Left cardiac atrium (tissue), 4 donors: ENCODE measurements at places on chromosomes 12 and 14.

DNA sequence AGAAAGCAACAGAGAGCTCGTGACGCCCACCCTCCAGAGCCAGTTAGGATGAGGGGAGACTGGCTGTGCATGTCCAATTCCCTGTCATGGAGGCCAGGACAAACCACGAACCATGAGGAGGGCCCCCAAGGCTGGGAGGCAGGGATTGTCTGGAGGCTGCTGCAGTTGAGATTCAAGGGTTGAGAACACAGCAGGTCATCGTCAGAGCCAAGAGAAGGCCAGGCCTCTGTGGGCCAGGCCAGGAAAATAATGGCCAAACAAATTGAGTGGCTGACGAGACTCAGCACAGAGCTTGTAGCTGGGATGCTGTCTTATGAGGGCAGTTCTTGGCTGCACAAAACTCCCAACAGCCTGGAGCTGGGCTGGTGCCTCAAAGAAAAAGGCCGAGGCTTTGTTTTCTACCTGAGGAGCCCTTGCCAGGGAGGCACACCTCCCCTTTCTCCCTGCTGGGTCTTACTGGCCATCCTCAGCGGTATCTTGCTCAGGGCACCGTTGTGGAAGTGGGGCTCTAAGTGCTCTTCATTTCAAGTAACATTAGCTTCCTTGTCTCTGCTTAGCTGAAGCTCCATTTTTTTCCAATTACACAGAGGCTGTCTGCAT is 665.9 kb downstream of the BCL11B start:
- DNase-seq: no peak

DNA sequence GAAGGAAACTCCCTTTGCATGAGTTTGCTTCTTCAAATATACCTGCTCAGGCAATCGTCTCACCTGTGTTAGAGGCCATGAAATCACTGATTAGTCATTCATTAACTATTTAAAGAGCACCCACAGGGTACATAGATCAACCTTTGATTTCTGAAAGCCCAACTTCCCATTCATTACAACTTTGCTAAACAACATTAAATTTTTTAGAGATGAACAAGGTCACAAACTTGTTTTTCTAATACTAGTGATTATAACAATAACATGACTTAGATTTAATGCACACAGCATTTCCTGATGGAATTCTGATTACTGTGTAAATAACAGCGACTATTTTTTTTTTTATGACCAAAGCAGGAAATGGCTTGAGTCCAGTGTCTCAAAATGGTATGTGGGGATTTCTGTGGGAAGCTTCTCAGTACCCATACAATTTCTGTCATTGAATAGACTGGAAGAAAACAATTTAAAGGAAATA is 5.4 kb upstream of the ERO1A start:
- no peak for DNase-seq

DNA sequence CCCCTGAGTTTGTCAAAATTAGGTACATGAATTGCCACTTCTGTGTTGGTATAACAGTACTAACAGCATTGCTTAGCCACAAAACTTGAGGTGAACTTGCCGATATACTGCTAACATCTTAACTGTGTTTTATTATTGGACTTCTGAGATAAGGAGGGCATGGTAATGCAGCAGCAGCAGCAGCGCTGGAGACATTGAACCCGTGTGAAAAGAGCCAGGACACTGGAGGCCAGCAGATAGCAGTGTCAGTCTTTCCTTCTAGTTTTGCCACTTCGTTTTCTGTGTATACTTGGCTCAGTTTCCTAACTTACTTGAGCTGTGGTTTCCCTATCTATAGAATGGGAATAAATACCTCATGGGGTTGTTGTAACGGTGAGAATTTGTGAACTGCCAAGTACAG is 82.7 kb downstream of the KTN1 start:
- no peak for DNase-seq

DNA sequence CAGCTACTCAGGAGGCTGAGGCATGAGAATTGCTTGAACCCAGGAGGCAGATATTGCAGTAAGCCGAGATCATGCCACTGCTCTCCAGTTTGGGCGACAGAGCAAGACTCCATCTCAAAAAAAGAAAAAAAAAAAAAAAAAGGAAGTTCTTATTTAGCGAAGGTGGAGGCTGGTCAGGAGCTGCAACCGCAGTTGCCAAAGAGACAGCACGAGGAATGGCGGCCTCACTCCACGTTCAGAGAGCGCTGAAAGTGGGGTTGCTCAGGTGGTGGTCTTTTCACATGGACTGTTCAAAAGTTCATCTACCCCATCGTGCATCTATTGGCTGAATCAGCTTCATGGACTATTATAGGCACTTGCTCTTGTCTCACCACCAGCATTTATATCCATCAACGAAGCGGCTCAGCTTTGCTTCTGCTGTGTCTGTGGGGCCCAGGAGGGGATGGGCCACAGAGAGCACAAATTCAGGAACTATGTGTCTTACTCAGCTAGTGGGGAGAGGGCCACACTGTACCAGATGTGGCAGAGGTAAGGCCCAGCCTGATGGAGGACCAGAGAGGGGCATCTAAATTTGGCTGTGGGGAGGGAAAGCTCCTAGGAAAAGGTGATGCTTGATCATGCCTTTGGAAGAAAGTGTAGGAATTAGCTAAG is 27.3 kb downstream of the SLC25A47 start:
- DNase-seq: no peak
